ENCODE measurements at places on chromosomes 5 and 9.

DNA sequence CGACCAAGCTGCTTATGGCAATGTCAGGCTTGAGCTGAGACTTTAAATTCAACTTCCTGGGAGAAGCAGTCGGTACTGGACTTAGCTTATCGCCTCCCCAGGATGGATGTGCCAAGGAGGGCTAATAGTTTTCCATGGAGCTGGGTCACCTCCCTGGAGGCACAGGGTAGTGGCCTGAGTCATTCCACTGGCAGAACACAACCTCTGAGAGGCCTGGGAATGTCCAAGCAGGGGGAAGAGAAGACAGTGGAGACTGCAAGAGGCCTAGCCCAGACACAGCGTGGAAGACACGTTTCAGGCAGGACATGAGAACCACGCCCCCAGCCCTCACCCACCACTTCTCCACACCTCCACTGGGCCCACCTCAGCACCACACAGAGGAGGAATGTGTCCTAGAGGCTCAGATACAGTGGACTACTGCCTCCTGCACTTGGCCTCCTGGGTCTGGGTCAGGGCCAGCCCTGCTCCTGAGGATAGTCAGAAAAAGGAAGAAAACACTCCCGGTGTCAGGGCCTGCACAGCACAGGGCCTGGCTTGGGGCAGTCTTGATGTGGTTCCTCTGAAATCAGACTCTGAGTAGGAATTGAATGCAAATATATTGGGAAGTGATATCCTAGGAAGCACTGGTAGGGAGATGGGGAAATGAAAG, 171.8 kb downstream of the FSTL4 start:
- no peak for DNase-seq

GRCh38 chr5:106843812-106844416, 826.8 kb downstream of the EFNA5 start:
- DNase-seq = no peak

- no peak for DNase-seq
Observed at GRCh38 chr5:135655468-135655815, 76.7 kb upstream of the CXCL14 start.

- no peak for DNase-seq
Observed at GRCh38 chr9:130775336-130775991, 59.6 kb upstream of the ABL1 start.

DNA sequence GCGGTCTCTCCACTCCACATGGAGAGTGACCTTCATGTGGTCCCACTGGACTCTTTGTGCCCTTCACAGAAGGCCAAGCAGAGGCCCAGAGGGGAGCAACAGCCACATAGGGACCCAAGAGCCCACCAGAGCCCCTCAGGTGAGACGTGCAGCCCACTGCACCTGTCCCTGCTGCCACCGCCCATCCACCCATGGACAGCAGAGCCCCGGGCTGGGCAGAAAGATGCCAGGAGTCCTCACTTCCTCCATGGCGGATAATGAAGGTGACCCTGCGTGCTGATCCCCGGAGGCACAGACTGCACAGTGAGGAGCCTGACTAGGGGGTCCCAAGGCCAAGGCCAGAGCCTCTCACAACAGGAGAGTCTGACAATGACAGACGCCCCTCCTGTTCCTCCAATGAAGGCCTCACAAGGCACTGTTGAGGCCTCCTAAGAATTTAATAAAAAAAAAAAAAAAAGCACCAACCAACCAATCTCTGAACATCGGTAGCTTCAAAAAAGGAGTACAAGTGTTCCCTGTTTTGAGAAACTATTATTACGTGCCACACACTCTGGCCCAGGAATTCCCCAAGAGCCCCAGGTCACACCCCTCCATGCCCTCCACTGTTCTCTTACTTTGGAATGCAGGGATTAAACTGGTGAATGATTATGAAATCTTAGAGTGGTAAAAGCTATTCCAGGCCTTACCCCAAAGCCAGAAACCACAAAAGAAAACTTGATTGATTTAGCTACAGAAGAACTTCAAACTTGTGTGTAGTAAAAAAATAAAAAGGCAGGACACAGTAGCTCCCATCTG, 2.8 kb upstream of the PPP1R26 start:
- DNase-seq = no peak

DNA sequence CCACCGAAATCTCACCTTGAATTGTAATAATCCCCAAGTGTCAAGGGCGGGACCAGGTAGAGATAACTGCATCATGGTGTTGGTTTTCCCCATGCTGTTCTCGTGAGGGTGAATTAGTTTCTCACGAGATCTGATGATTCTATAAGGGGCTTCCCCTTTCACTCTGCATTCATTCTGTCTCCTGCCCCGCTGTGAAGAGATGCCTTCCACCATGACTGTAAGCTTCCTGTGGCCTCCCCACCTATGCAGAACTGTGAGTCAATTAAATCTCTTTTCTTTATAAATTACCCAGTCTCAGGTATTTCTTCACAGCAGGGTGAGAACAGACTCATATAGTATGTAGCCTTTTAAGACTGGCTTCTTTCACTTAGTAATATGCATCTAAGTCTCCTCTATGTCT, 128.1 kb upstream of the NR5A1 start:
- DNase-seq = no peak

GRCh38 chr5:31221001-31221400, 27.5 kb downstream of the CDH6 start:
- no peak for DNase-seq

DNA sequence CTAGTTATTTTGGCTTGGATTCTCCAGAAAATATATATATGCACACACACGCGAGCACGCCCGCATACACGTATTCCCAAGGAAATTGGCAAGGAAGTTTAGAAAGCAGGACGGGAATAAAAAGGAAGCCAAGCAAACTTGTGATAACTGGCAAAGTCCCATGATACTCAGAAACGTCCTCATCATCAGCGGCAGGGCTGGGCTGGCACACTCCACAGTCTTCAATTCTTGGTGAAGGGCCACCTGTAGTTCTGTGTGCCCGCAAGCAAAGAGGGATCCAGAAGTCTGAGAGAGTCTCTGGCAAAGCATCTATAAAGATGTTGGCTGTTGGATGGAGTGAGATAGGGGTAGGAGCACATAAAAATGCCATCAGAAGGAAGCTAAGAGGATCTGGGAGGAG, 289.3 kb upstream of the CTNND2 start:
- no peak for DNase-seq

- DNase-seq = no peak
Observed at GRCh38 chr9:94927048-94927761, 200.7 kb downstream of the AOPEP start.

GRCh38 chr5:14250748-14251701, 107.9 kb downstream of the TRIO start:
- DNase-seq = no peak

DNA sequence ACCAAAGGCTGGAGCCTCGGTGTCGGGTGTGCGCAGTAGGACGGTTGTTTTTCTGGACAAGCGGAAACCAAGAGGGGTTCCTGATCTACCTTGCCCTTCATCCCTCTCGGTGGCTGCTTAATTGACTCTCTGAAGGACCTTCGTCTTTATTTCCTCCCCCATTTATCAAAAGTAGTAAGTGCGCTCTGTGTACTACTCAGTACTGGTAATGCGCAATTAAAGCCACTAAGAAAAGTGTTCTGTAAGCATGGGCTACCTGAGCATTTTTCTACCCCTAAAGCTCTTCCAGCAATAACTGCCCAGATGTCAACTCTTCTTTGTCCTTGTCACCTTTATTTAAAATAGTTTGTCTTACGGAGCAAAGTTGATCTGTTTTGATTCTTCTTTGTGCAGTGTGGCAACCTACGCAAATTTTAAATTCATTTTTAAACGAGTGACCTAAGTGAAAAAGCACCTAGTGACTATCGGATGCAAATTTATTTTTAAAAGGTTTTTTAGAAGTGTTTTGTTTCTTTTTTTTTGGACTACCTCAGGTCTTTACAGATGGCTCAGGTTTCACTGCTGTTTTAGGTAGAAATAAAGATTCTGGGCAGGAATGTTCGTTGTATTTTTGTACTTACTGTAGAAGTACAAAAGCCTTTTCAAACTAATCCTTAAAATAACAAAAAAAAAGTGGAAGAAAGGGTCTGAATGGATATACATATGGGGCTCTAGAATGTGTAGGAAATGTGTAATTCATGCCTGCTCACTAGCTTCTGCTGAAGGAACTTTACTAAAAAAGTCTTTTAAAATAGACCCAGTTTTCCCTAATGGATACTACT, 2.0 kb downstream of the JMY start:
- no peak for DNase-seq

GRCh38 chr5:84862132-84862531, 477.5 kb upstream of the EDIL3 start:
- no peak for DNase-seq

DNA sequence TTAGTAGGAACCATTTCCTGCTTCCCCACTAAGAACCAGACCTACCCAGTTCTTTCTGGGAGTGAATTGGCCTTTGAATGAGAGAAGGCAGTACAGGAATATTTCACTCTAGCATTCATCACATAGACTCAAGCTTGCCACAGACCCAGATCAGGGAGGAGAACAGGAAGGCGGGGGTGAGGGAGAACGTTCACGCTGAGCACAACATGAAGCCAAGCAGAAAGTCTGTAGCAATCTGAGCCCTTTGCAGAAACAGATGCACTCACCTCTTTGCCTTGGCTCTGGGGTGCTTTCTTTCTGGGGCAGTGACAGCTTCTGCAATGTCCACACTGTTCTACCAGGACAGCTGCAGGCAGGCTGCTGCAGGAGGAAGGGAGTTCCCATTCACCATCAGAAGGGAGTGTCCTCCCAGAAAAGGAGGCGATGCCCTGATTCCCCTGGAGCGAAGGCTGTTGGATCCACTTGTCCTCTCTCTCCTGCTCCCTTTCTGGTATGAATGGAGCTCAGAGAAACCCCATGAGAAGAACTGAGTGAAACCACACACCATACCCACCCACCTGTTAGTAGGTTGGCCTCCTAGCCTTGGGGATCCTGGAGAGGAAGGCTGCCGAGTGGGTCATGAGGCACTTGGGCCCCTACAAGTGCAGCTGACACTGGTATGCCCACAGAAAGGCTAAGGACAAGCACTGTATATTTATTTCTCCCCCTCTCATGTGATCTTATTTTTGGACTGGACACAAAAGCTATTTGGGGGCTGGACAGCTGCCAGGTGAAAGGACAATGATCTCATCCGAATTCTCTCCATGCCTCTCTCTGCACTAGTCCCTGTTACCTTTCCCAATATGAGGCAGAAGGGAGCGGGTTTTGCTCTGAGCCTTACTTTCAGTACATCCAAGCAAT, 11.7 kb upstream of the FGF1 start:
- no peak for DNase-seq

DNA sequence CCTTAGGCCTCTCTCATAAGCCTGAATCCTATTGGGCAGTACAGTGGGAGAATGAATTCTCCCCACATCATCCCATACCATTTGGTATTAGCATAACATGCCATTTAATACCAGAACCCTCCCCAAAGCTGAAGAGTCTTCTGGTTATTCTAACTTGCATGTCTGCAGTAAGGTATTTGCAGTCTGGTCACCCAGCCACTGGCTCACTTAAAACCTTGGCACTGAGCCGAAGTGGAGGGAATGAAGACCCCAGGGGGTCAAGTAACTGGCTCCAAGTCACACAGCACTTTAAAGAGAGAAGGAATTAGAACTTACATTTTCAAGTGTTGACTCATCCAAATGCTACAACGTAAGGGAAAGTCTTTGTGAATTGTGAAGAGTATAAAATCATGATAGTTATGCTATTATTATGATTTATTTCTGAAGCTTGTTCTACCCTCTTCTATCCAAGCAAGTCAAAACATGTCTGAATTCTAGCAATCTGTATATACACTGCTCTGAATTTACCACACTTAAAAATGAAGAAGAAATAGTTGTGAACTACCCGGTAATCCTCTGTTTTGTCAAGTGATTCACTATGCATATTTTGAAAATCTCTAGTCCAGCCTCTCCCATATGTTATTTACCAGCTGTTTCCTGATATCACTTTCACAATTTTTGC, 28.5 kb downstream of the GLRA1 start:
- DNase-seq = peak; percentile 95

- DNase-seq = peak; percentile 46
Observed at GRCh38 chr9:104091708-104092107, 2.4 kb upstream of the SMC2 start.

DNA sequence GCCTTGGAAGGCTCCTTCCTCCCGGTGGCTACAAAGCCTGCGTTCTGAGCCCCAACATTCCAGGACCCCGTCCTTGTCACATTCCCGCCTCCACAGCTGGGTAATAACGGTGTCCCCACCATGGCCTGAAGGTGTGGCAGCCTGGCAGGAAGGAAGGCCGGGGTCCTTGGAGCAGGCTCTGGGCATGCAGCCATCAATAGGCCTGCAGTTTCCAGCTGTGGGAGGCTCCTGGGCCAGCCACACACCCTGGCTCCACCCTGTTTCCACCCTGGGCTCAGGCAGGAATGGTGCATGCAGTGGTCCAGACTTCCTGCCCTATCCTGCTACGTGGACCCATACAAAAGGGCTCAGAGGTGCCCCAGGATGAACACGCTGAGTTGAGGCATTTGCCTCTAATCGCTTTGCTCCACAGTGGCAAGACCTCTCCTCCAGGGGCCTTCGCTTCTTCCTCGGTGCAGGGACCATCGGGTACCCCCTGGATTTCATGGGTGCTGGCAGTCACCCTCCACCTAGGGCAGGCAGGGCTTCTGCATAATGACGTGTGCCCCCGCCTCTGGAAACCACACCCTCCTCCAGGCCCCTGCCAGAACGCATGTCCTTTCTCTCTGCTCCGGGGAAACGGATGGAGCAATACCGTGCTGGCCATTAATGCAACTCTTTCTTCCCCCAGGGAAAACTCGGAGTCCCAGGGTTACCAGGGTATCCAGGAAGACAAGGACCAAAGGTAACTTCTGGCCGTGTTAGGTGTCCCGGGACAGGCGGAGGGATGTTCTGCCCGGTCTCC, 95.1 kb upstream of the FCN2 start:
- no peak for DNase-seq

DNA sequence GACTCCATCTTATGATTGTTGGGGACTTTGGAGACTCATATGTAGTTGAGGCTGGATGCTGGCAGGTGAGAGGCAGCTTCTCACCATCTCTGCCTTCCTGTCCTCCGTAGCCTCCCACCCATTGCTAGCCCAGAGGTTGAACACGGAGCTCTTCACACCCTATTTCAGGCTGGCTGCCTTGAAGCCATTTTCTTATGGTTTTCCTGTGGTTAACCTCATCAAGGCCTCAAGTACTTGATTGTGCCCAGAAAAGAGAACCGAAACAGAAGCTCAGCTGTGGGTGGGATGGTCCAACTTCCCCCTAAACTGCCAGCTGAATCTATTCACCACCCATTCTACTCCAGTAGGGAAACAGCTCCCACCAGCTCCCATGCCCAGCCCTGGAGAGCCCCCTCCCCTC, 102.9 kb downstream of the LIFR start:
- DNase-seq = no peak

- no peak for DNase-seq
Observed at GRCh38 chr5:86983208-86983607, 284.5 kb upstream of the RASA1 start.

- no peak for DNase-seq
Observed at GRCh38 chr5:131224387-131225201, 39.3 kb upstream of the CDC42SE2 start.

- DNase-seq = no peak
Observed at GRCh38 chr5:122436615-122437014, 124.6 kb downstream of the SNCAIP start.

GRCh38 chr5:107917983-107918382, 247.2 kb upstream of the EFNA5 start:
- DNase-seq = no peak
